ENCODE measurements at places on chromosomes 16 and 17. TPM values are rescaled to one million over a fixed set of nuclear protein-coding genes. Genes with fewer than 3 reads are reported as not detected.
A peak's percentile ranks its signal among the peaks of the same experiment; 100 is the strongest.

PDILT gene
- total RNA-seq: not detected

GRCh38 chr17:40068917-40069750 lies 6.4 kb downstream of the THRA start:
- peak; percentile 96 for DNase-seq

GRCh38 chr16:14121142-14121541 lies 50.0 kb downstream of the MRTFB start:
- DNase-seq: no peak

DNASE1 gene
- total RNA-seq: 41.1 TPM

GRCh38 chr16:26752166-26752565 lies 314.6 kb upstream of the C16orf82 start:
- no peak for DNase-seq

TP53TG3B gene
- not detected for total RNA-seq

HOXB8 gene
- not detected for total RNA-seq

DNA sequence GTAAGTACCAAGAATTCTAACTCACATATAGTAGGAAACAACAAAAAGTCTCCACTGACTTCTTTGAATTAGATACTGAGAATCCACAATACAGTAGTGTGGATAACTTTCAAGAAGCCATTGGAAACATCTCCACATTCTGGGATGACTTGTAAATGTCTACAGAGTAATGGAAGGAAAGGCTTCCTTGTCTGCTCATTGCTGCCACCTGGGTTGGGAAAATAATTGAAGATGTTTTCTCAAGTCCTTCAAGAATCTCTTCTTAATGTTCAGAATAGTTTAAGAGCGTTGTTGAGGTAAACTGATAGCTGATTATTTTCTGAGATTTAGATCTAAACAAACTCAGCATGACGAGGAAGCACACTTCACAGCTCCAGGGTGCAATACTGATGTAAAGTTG lies 14.0 kb downstream of the CPSF4L start:
- DNase-seq: no peak

PRSS8 gene
- 17.6 TPM for total RNA-seq

DNA sequence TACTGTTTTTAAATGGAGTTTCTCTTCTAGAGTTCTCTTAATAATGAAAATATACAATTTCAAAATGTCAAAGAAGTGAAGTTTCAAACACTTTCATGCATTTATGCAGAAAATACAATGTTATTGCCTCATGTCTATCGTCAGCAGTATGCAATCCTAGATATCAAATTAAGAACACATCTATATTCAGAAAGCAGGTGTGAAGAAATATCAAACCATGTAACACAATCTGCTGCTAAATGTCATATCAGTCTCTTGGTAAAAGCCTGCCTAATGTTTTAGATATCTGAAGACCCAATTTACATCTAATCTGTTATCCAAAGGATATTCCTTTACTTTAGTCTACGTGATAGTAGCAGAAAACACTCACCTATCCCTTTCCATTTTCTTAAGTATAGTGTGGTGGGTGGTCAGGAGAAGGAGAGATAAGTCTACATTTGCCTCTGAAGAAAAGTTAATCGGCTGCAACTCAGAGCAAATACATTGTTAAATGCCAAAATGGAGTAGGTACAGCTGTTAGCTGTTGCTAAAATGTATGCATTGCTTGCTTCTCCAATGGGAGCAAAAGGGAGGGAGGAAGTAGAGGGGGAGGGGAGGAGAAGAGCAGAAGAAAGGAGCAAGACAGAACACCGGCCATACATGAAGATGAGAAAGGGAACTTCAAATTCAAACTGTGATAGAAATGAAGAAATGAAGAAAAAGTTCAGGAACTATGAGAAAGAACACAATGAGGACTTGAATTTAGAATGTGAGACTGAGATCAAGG lies 64.9 kb downstream of the ITFG1 start:
- peak; percentile 51 for DNase-seq

DNA sequence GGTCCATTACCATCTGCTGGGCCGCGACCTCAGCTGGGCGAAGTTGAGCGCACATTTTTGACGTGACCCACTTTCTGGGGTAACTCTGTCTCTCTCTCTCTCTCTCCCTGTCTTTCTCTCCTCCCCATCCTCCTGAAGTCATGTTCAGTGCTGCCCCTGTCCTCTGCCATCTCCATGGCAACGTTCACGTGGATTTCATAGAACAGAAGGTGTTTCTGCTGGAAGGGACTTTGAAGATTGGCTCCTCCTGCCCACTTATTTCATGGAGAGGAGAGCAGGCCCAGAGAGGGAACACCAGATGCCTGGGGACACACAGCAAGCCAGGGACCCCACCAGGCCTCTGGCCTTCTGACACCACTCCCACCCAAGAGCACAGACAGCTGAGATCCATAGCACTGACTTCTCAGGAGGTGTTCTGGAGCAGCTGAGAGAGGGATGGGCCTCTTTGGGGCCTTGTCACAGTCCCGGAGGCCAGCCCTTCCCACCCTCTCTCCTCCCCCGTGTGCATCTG lies 4.2 kb upstream of the CCNF start:
- no peak for DNase-seq

TNS4 gene
- 10.4 TPM for total RNA-seq

GRCh38 chr16:67105881-67106280 lies 3.9 kb upstream of the PHAF1 start:
- no peak for DNase-seq

DNA sequence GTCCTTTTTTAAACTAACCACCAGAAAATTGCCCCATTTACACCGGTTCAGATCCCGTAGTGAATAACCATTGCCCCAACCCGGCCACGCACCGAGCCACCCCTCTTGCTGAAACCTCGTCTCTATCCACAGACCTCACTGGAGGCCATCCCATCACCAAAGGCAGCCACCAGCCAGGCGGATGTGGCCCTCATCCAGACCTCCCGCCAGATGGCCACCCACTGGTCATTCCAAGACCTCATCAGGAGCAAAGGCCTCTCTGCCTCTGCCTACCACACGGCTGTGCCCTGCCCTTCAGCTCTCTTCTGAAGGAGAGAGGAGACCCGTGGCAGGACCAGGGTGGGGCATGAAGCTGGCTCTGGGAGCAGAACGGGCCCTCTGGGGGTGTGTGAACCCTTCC lies 38.2 kb upstream of the CDH5 start:
- no peak for DNase-seq

DNA sequence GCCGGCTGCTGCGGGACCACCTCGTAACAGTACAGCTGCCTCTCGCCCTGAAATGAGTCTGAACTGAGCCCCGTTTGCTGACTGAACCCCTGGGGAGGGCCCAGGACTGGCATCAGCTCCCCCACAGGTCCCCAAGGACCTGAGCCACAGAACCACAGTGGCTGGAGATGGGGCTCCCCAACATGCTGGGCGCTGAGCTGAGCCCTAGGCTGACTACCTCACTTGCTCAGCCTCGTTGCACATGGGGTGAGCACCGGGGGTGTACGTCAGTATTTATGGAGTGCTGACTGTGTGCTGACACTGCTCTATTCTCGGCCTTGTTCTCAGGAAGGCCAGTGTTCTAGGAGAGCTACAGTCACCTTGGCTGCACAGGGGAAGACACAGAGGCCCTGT lies 6.6 kb upstream of the VASN start:
- DNase-seq: no peak

- DNase-seq: no peak
Observed at GRCh38 chr16:87133112-87133850, 183.9 kb downstream of the C16orf95 start.

DNA sequence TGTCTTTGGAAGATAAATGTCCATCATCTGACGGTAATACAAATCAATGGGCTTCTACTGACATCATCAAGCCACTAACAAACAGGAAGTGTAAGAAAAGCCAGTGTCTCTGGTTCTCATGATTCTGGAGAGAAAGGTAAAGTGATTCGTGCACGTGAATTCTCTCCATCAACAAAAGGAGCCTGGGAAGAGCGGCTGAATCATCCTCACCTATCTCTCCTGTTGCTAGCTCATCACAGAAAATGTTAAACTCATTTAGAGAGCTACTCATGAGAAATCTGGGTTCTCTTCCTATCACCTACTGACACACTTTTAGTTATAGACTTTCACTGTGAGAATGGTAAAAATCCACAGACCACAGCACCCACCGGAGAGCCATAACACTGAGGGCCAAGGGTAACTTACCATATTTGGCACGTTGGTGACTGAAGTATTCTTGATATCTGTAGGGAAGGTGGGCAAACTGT lies 70.3 kb downstream of the CREBBP start:
- no peak for DNase-seq

GRCh38 chr17:66379996-66380395 lies 77.6 kb downstream of the PRKCA start:
- no peak for DNase-seq

DNA sequence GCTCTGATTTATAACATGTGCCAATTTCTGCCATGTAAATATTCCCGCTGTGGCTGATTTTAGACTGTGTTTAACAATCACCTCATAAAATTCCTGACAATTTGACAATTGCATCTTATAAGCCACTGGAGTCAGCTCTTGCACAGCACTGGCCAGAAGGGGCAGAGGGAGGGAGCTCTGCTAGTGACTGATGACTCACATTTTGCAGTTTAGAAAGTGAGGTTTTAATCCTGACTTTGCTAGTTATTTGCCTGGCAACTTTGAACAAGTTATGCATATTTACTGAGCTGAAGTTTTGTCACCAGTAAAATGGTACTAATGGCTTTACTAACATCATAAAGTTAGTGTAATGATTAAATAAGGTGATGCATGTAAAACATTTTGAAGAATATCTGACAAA lies 452.3 kb downstream of the CNTNAP4 start:
- DNase-seq: no peak

MAF gene
- total RNA-seq: 21.6 TPM

GRCh38 chr16:57497121-57497520 lies 10.8 kb upstream of the DOK4 start:
- DNase-seq: no peak

GRCh38 chr17:4769628-4770027 lies 2.1 kb upstream of the TM4SF5 start:
- no peak for DNase-seq

DNA sequence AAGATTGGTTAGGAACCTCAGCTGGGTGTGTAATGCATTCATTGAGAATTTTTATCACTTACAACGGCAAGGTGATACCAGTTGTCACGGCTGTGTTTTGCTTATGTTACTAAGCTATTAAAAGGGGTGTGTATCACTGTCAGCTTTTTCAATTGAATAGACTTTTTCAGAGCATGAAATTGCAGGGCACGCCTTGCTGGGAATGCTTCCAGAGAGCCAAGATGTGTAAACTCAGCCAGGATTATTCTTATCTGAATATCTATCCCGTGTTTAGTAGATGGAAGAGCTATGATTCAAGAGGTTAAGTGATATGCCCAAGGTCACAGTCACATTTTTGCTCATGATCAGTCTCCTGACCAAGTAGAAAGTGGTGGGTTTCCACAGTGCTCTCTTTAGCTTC lies 6.6 kb upstream of the TEKT3 start:
- DNase-seq: peak; percentile 72

- no peak for DNase-seq
Observed at GRCh38 chr17:59842901-59843652, 49.7 kb downstream of the TUBD1 start.

Measured in tongue (tissue), 3 donors.